ENCODE measurements at places on chromosomes 6 and 20. TPM values are rescaled to one million over a fixed set of nuclear protein-coding genes. Genes with fewer than 3 reads are reported as not detected.

The C6orf118 gene
- 0.52 TPM for polyA plus RNA-seq

The GTSF1L gene
- not detected for polyA plus RNA-seq

The FLRT3 gene
- 139 TPM for polyA plus RNA-seq

The RBM24 gene
- polyA plus RNA-seq: 1.3 TPM

The NR2E1 gene
- not detected for polyA plus RNA-seq

The CTCFL gene
- 1.5 TPM for polyA plus RNA-seq

The GDAP1L1 gene
- 0.27 TPM for polyA plus RNA-seq

The SNAP91 gene
- 0.47 TPM for polyA plus RNA-seq

The SYCP2 gene
- 8.7 TPM for polyA plus RNA-seq

The KCNQ5 gene
- polyA plus RNA-seq: 0.14 TPM

The MUC22 gene
- polyA plus RNA-seq: not detected

The FBXO5 gene
- polyA plus RNA-seq: 31.9 TPM

The ADNP gene
- 119 TPM for polyA plus RNA-seq

The ERVFRD-1 gene
- 0.24 TPM for polyA plus RNA-seq

The LIN28B gene
- polyA plus RNA-seq: 0.11 TPM

The PRSS35 gene
- polyA plus RNA-seq: 59.0 TPM

The EPPIN gene
- 0.50 TPM for polyA plus RNA-seq

The BPIFB2 gene
- polyA plus RNA-seq: not detected

The DHX35 gene
- polyA plus RNA-seq: 17.6 TPM

The GJA1 gene
- polyA plus RNA-seq: 71.2 TPM

Data from left renal pelvis (tissue), 4 donors.